Stimulated activated CD8-positive, alpha-beta memory T cell treated with anti-CD3 and anti-CD28 coated beads, Interleukin-4, amount 100 ng/mL, for 4 hours (primary cell): ENCODE measurements at places on chromosomes 4 and X.

GRCh38 chr4:38723726-38724474 is 58.9 kb downstream of the TLR10 start:
- no peak for DNase-seq

GRCh38 chr4:26060286-26060685 is 146.3 kb downstream of the SMIM20 start:
- no peak for DNase-seq

- DNase-seq: no peak
Measured at GRCh38 chrX:97065066-97065465, 181.4 kb downstream of the RPA4 start.

DNA sequence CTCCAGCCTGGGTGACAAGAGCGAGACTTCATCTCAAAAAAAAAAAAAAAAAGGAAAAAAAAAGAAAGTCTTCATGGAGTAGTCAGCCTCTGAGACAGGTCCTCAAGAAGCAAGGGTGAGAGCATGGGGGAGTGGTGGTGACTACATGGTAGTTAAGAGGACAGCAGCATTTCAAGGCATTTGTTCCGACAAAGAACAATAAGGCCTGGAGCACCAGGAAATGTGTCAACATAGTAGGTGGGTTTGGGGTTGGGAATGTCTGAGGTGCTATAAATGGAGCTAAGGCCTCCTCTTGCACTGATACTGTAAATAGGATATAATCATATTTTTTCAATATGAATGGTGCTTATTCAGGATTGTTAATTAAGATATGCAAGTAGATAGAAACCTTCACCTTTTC is 34.4 kb downstream of the GPR82 start:
- no peak for DNase-seq

DNA sequence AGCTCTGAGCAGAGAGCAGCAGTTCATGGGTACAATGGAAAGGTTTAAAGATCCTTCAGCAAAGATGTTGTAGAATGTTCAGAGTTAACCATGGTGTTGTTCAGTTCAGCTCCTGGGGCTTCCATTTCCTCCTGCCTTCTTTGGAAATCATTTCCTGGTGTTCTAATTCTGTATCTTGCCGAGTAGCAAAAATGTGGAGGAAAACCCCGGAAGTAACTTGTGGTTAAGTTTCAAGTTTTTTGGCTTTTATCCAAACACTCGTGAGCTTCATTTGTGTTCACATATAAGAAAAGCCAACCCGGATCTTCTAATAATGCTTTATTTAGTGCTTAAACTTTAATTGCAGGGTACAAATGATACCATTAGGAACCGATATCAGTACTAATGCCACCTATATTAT is 33.6 kb upstream of the ARX start:
- no peak for DNase-seq

- no peak for DNase-seq
Measured at GRCh38 chr4:127055357-127055756, 577.4 kb upstream of the INTU start.

GRCh38 chrX:12390301-12390700 is 252.0 kb downstream of the FRMPD4 start:
- no peak for DNase-seq

DNA sequence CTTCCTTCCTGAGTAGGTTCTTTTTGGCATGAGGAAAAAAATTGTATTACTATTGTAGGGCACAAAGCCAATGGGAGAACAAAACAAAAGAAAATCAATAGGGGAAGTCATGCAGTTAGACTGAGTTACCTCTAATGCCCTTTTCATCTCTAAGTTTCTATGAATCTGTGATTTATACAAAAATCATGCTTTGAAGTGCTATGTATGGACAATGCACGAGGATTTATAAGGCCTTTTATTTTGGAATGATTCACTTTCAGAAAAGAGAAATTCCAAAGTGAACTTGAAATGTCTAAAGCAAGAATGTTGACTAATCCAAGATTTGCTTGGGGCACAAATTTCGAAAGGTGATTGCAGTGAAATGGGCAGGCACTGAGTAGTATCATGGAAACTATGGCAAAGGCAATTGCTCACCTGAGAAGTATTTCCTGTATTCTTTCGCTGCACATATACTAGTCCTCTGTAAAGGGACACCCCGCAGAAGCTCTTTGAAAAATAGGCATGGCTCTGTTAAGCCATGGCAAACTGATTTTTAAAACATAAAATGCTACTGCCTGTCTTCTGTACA is 52.8 kb downstream of the ADGRG4 start:
- no peak for DNase-seq

DNA sequence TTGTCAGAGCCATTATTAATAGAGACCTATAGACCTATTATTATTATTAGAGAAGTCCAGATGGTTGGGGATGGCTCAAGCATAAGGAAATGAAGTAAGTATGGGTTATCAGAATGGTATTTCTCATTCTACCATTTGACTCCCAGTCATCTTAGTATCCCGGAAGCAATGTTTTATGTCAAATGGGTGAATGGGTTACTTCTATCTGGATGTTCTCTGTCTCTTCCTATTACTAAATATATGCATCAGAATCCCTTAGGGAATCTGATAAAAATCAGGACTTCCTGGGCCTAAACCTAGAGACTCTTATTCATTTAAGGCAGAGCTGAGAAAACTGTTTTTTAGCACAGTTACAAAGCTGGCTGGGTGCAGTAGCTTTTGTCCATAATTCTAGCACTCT is 149.9 kb downstream of the SLC10A7 start:
- DNase-seq: no peak

DNA sequence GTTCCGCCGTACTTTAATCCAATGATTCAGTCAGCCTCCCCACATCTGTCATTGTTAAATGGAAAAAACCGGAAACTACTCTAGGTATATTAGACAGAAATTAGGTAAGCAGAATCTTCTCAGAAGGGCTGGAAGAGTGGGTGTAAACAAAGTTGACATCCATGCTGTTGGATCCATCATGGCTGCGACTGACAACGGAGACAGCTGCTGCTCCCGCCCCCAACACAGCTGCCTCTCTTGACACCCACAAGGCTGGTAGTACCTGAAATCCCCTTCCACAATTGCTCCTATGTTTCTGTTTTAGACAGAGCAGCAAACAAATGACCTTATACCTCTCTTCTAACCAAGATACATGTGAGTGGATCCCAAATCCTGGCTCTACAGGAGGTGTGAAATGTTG is 66.6 kb downstream of the RXFP1 start:
- DNase-seq: no peak

GRCh38 chrX:70033348-70034051 is 16.2 kb downstream of the AWAT2 start:
- DNase-seq: no peak

- no peak for DNase-seq
Measured at GRCh38 chr4:74944354-74944793, 11.5 kb downstream of the PARM1 start.

DNA sequence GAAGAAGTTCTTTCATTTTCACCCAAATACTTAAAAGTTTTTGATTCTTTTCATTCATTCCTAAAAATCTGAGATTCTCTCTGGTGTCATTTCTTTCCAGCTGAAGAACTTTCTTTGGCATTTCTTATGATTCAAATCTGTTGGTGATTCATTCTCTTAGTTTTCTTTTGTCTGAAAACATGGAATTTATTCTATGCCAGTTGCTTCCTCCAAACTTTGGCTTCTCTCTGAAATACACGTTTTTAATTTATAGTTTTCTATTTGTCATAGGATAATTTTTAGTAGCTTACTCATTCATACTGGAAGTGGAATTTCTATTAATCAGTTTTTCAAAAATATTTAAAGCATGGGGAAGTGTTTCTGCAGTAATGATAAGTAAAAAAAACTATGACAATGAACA is 1012.0 kb downstream of the RPA4 start:
- no peak for DNase-seq

DNA sequence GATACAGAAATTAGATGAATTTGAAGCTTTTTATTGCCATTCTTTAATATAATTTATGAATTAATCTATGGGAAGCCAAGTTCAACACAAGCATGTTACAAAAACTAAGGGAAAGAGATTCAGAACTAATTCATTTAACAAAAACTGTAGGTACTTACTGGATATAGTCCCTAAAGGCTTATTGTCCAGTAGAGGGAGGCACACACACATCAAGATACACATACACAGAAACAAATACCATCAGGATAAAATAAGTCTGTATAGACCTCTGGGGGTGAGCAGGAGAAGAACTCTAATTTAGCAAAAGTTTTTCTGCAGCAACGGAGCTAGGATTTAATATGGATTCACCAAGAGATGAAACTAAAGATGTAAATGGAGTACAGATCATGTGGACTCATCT is 83.0 kb upstream of the IL13RA1 start:
- no peak for DNase-seq

DNA sequence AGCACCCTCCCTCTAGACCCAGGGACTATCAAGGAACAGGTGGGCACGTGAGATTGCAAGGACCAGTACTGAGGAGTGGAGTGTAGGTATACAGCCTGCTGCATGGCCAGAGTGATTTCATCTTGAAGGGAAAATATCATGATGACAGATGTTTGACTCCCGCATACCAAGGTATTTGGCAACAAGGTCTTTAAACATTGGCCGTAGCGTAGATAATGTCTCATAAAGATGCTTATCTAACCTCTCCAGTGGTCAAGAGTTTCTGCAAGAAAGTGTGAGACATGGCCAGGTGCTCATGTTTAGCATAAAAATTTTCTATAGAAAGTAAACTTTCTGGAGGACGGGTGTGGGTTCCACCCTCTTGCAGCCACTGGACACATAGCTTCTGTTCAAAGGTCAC is 18.7 kb upstream of the ZNF630 start:
- no peak for DNase-seq
